ENCODE measurements at places on chromosomes 12 and 14.

- no peak for DNase-seq
These were observed 183.9 kb upstream of the CNOT2 start for GRCh38 chr12:70059373-70059772.

DNA sequence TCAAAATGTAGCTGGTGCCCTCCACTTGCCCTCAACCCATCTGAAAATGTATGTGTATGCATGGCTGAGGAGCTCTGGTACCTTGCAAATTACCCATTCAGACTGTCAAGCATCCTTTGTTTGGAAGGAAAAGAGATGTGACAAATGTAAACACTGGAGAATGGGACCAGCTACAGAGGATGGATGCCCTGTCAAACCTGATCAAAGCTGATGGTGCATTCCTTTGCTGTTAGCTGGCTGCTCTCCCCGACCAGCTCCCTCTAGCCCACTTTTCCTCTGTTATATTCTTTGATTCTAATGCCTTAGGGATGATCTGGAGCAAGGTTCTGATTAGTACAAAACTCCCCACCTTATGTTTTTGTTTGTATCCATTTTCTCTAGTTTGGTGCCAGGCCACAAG is 310.3 kb downstream of the C12orf75 start:
- DNase-seq, result no peak

- no peak for DNase-seq
These were observed 60.7 kb downstream of the GALNT8 start for GRCh38 chr12:4780641-4781611.

DNA sequence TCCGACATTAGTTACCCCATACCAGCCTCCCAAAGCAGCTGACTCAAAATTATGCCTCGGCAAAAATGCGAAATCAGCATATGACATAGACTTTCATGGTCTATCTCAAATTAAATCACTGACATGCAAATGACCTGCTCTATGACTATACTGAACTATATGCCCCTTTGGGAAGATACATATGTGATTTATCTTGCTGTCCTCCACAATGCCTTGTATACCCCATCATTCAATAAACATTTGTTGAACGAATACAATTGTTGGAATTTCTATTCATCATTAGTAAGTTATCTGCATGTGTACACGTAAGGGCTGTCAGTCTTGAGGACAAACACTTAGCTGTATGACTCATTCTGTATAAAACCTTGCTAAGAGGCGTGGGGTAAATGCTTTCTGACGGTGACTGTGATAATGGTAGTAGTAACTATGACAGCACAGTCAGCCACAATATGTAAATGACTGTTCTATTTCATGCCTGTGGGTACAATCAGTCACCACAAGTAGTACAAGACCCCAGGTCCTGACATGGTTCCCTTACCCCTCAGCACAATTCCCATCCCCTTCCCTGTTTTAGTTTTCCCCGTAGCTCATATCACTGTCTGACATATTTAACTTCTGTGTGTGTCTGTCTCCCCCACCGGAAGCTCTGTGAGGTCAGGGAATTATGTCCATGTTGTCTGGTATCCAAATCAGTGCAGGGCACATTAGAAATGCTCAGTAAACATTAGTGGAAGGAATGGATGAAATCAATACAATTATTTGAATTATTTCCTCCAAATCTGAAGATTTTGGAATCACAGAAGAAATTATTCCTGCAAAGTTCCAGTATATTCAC is 42.8 kb downstream of the STXBP6 start:
- DNase-seq, result no peak

- no peak for DNase-seq
These were observed 9.2 kb upstream of the CYP46A1 start for GRCh38 chr14:99674776-99675381.

GRCh38 chr12:40559865-40560264 is 132.4 kb upstream of the CNTN1 start:
- DNase-seq, result no peak

DNA sequence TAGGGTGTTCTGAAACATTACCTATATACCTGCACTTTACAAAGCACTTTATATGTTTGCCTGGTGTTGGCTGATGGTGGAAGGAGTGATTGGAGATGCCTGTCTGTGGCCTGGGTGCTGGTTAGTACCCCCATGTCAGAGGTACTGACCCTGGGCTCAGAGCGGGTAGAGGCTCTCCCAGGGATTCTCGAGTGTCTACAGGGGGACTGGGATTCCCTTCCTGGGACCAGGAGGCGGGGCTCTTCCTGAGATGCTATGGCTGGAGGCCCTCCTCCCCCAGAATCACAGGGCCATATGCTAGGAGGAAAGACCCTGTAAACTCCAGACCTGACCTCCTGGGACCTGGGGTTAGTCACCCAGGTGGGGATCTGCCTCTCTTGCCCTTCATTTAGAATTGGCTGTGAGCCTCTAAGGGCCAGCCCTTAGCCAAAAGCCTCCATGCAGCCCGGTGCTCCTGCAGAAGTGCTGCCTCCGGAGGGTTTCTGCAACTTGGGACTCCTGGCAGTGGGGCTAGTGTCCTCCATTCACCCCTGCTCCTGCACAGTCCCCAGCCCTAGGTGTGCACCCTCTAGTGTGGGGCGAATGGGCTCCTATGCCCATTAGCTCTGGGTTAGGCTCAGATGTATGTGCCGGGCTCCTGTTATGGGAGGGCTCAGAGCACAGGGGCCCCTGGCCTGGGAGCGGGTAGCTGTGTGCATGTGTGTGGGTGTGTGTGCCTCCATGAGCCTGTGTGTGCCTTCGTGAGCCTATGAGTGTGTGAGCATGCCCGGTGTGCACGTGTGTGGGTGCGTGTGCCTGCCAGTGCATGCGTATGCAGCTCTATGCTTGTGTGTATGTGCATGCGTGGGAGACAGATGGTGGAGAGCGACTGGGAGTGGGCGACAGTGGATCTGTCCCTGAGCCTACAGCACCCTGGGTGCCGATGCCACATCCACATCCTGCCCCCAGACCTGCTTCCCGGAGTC is 36.6 kb downstream of the RTL1 start:
- DNase-seq, result no peak

DNA sequence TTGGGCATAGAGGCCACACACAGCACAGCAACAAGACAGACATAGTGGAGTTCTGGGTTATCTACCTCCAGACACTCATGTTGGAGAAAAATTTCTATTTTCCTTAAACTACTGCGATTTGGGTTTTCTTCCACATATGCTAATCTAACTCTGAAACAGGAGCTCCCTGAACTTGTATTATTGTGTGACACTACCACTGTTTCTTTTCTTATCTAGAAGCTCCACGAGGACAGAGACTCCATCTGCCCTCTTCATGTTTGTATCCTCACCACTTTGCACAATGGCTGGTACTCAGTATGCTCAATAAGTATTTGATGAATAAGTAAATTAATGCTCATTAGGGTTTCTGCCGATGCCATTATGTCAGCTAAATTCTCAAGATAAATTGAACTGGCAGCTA is 218.6 kb downstream of the PAX9 start:
- DNase-seq, result no peak

- no peak for DNase-seq
These were observed 50.4 kb upstream of the AMN start for GRCh38 chr14:102872020-102872419.

- peak; percentile 64 for DNase-seq
These were observed 191.2 kb upstream of the DIO3 start for GRCh38 chr14:101369916-101370592.

DNA sequence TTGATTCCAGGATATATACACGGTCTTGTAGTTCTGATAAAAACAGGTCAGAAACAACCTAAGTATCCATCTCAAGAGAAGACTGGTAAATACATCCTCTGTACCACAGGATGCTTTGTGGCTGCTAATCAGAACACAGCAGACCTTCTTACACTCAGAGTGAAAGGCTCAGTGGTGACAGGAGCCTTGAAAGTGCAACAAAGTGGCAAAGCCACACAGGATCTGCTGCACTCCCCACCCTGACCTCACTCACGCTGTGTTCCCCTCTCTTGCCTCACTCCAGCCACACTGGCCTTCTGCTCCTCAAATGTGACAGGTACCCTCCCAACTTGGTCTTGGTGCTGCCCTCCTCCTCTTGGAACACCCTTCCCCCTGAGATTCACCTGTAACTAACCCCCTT is 98.1 kb upstream of the GRIP1 start:
- no peak for DNase-seq

- DNase-seq, result no peak
These were observed 54.3 kb downstream of the GALNT9 start for GRCh38 chr12:132275110-132275531.

DNA sequence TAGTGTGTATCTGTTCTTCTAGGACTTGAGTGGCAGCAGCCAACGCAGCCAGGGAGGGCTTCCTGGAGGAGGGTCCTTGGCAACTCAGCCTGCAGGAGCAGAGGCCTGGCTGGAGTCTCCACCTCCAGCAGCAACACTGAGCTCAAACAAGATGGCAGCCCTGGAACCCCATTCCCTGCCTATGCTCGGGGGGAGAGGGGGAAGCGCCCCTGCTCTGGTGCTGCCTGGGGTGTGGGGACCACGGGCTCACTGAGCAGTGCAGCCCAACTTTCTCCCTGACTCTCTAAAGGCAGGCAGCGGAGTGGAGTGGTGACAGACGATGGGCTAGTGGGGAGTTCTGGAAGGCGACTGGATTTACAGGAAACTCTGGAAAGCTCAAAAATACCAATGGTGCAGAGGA is 160.7 kb downstream of the CALM1 start:
- DNase-seq, result no peak

- no peak for DNase-seq
These were observed 200.7 kb upstream of the FOXN3 start for GRCh38 chr14:89617481-89618329.

DNA sequence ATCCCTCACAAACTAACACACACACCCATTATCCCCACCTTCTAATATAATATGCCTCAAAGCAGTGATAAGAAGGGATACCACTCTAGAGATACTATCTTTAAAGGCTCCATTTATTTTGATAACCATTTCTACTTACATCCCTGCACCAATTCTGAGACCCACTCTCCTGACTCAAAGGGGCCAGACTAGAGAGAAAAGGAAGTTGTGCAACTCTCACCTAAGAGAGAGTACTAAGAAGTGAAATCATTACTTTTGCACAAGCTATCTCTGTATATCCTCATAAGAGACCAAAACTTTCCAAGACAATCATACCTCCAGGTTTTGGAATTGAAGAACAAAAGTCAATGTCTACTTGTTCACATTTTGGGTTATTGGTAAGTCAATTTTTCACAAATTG is 45.4 kb upstream of the USP15 start:
- DNase-seq, result no peak

GRCh38 chr14:54935958-54936357 is 33.3 kb upstream of the GCH1 start:
- no peak for DNase-seq

DNA sequence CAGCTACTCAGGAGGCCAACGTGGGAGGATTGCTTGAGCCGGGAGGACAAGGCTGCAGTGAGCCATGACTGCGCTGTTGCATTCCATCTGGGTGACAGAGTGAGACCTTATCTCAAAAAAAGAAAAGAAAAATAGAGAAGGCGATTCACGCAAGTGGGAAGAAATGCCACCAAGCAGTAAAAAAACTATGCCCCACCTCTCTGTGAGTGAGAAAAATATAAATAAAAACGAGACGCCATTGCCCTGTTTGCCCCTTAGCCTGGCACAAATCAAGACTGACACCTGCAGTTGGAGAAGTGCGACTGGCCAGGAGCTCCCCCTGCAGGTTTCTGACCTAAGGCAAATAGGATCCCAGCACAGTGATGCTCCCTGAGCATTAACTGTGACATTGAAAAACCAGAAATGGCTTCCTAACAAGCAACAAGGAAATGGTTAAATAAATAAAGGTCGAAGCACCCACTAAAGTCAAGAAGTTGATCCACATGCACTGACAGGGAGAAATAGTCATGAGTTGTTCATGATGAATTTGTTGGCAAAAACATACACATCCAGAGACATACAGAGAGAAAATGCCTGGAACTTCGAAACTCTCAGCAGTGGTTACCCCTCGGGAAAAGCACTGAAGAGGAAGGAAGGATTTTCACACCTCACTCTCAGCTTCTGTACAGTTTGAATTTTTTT is 21.1 kb downstream of the GSC start:
- DNase-seq, result no peak

Measured in ovary (tissue), 10 donors.